ENCODE measurements at places on chromosomes 4 and X.
A peak's percentile ranks its signal among the peaks of the same experiment; 100 is the strongest.

- DNase-seq = peak; percentile 69
Observed at GRCh38 chr4:109041463-109042360, 260.7 kb downstream of the COL25A1 start.

- DNase-seq = peak; percentile 19
Observed at GRCh38 chr4:99945718-99946355, 581 bp downstream of the DNAJB14 start.

- no peak for DNase-seq
Observed at GRCh38 chr4:70932984-70933383, 30.8 kb downstream of the MOB1B start.

- peak; percentile 68 for DNase-seq
Observed at GRCh38 chr4:71184195-71184781, 154.5 kb upstream of the SLC4A4 start.

- DNase-seq = no peak
Observed at GRCh38 chr4:6334203-6334887, 64.7 kb downstream of the WFS1 start.

DNA sequence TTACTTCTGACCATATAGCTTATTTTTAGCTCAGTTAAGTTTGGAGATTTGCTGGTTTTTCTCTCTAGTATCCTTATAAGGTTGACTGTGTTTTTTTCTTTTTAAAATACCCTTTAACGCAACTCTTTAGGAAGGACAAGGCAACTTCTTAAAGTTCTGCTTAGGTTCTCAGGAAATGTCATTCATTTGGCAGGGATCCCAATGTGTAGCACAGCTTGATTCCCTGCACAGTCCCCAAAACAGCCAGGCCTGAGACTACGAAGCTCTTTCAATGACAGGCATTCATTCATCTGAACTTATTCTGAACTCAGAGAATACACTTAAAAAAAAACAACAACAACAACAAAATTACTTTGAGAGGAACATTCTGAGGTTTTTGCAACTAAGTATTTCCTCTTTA, 1765.8 kb downstream of the PCDH7 start:
- no peak for DNase-seq

DNA sequence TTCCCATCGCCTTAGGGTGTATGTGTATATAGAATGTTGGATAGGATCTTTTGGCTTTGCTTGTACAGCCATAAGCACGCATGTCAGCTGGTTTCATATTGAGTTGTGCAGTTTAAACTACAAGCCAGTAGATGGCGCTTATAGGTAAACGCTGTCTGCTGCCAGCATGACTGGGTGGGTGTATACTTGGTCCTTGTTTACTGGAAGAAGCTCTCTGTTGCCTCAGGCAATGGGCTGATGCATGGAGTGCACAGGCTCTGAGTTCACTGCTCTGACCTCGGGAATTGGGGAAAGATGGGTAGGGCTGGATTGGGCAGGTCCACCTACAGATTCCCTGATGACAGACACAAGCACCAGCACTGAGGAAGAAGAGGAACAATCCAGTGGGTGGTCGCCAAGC, 831.5 kb downstream of the STIM2 start:
- peak; percentile 53 for DNase-seq

GRCh38 chrX:26511589-26512363, 295.8 kb downstream of the MAGEB5 start:
- no peak for DNase-seq

GRCh38 chr4:16448241-16448840, 222.1 kb upstream of the TAPT1 start:
- DNase-seq = no peak

- no peak for DNase-seq
Observed at GRCh38 chrX:110321670-110322069, 3.8 kb upstream of the AMMECR1 start.

- no peak for DNase-seq
Observed at GRCh38 chrX:118355225-118355920, 9.5 kb downstream of the WDR44 start.

DNA sequence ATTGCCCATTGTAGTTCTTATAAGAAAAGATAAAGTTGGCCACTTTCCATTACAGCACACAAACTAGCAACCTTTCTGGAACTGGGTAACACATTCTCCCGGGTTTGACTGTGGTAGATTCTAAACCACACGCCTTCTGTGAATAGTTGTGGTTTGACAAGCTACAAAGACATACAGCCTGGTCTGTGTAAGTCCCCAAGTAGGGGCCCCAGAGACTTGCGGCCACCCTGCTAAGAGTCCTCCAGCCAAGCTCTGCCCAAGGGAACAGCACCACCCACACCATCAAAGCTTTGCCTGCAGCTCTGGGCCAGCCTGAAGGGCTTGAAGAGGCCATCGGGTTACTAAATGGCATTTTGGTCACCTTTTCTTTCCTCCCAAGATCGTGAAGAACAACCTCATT, 203.4 kb downstream of the MAML3 start:
- DNase-seq = peak; percentile 93

GRCh38 chrX:45745479-45745878, 544.8 kb upstream of the DIPK2B start:
- DNase-seq = peak; percentile 14

DNA sequence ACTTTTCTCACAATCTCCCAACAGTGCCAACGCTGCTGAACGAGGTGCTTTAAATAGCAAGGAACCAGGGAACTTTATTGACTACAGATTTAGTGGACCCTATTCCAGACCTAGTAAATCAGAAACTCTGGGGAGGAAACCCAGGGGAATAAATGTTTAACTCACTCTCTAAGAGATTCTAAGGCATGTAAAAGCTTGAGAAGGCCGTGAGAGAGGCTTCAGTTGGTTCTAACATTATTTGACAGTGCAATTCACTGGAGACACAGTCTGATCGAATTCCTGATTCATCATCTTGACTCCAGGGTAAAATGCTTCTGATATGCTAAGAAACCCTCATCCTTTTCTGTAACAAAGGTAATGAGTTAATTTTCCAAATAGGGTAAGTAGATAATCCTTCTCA, 494.4 kb downstream of the KCNIP4 start:
- no peak for DNase-seq

DNA sequence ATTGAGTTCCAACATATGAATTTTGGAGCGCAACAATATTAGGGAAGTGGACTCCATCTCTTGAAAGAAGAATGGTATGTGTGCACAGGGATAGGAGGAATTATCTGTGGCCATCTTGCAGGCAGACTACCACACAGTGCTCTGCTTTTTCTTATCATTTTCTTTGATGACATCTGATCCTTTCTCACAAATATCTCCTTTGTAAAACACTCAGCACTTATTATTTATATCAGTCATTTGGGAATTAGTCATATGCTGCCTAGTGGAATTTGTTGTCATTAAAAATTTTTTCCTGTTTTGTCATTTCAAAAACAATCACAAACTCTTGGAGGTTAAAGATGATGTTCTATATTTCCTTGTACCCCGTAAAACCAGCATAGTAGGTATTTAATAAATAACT, 444.3 kb upstream of the ATOH1 start:
- peak; percentile 61 for DNase-seq

DNA sequence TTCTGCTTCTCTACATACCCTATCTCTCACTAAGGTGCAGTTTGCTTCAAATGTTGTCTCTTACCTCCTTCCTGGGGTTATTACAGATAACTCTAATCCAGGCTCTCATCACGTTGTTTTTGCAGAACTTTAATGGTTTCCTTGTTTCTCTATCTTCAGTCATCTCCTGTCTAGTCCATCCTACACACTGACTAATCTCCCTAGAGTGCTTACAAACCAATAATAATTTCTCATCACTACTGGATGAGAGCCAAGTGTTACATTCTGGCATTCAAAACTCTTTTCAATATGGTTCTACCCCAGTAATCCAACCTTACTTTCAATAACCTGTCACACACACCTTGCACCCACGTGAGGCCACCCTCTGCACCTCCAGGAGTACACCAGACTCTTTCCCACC, 86.1 kb downstream of the SYNPO2 start:
- DNase-seq = peak; percentile 73

GRCh38 chr4:150234246-150234645, 156.0 kb downstream of the DCLK2 start:
- no peak for DNase-seq

- no peak for DNase-seq
Observed at GRCh38 chr4:116755051-116755450, 330.3 kb downstream of the TRAM1L1 start.

- peak; percentile 70 for DNase-seq
Observed at GRCh38 chr4:86918539-86919072, 16.2 kb upstream of the AFF1 start.

DNA sequence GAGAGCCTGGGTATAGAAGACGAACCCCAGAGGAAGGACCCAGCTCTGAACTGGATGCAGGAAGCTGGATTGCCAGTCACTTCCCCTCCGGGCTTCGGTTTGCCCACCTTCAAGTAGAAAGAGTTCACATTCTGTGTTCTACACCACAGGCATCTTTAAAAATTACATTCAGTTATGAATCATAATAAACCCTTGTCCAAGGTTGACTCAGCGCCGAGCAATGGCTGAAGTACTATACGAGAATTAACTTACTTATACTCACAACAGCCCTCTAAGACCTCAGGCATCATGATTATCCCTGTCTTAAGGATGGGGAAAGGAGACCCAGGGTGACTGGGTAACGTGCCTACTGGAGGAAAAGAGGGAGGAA, 72.5 kb downstream of the EVC2 start:
- DNase-seq = peak; percentile 76

DNA sequence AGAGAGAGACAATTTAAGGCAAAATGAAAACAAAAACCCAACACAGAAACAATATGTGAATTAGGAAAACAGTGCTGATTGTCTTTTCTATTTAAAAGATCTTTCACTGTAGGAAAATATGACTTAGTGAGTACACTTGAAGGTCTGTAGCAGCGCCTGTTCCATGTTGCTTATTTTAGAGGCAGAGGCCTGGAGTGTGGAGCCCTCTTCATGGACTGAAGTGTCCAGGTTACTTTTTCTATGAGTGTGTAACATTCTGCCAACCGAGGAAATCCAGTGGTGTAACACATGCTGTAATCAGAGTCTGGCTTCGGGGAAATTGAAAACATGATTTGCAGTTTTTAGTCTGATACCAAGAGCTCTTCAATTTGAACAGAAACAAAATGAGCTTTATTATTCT, 64.0 kb upstream of the GPRIN3 start:
- DNase-seq = no peak

DNA sequence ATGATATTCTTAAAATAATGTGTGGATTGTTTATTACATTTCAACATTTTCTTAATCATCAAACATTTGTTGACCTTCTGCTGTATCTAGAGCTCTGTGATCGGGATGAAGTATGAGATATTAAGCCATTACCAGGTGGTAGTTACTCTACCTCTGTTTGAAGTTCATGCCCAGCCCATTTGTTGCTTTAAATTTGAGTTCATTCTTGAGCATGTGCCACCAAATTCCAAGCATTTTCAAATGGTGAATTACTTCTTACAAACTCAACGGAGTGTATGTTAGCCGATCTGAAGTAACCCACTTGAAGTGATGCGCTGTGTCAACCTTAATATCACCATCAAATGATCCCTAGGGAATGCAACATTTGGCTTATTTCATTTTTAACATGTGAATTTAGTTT, 7.3 kb upstream of the DTHD1 start:
- no peak for DNase-seq

GRCh38 chr4:110245577-110245976, 47.2 kb upstream of the ELOVL6 start:
- peak; percentile 46 for DNase-seq

DNA sequence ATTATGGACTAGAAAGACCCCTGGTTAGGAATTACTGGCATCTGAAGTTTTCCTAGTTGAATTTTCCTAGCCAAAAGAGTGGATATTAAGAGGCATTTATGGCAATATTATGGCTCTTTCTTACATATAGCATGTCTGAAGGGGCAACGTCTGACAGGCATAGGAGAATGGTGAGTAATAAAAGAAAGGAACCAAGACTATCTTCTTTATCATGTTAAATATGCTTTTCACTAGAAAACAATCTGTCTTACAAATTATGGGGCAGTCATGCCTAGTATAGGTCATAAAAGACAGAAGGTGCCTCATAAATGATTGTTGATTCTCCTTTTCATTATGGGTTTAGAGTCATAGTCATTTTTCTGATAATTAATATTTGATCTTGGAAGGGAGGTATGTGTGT, 431.1 kb upstream of the HTR2C start:
- no peak for DNase-seq

DNA sequence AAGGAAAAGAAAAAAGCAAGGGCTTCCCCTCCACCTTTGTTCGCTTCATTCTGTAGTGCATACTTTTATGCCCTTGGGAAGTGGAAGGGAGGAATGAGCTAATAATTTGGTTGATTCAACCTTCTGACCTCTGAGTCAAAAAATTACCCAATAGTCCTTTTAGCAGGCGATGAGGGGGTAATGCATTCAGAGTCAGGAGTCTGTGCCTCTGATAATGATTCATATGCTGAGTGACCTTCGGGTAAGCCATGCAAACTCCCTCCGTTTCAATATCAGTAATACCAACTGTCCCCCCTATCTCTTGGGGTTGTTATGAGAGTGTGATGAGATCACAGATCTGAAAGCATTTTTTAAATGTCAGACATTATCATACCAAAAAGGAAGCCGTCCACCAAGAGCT, 41.6 kb upstream of the ACSL4 start:
- peak; percentile 74 for DNase-seq

GRCh38 chr4:40552536-40552935, 77.1 kb downstream of the RBM47 start:
- DNase-seq = no peak

GRCh38 chr4:94469221-94469784, 17.6 kb downstream of the PDLIM5 start:
- no peak for DNase-seq

GRCh38 chr4:87505862-87506261, 23.3 kb downstream of the SPARCL1 start:
- DNase-seq = no peak

DNA sequence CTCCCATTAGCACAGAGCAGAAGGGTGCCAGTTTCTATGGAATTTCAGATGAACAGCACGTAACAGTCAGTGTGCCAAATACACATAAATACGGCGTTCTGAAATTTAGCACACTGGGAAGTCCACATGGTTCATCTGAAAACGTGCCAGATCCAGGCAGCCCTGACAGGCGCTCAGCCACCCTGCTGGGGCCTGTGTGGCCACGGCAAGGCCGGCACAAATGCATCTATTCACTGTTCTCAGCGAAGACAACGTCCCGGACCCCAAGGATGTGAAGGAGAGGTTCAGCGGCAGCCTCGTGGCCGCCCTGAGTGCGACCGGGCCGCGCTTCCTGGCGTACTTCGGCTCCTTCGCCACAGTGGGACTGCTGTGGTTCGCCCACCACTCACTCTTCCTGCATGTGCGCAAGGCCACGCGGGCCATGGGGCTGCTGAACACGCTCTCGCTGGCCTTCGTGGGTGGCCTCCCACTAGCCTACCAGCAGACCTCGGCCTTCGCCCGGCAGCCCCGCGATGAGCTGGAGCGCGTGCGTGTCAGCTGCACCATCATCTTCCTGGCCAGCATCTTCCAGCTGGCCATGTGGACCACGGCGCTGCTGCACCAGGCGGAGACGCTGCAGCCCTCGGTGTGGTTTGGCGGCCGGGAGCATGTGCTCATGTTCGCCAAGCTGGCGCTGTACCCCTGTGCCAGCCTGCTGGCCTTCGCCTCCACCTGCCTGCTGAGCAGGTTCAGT, 15.6 kb downstream of the DGKQ start:
- no peak for DNase-seq

GRCh38 chr4:165475706-165476070, 96.9 kb downstream of the CPE start:
- DNase-seq = no peak

GRCh38 chr4:78567500-78568060, 16.0 kb downstream of the ANXA3 start:
- no peak for DNase-seq

GRCh38 chr4:86895692-86896488, 3.7 kb upstream of the C4orf36 start:
- peak; percentile 78 for DNase-seq

GRCh38 chr4:128378668-128379067, 91.1 kb upstream of the PGRMC2 start:
- no peak for DNase-seq

- DNase-seq = peak; percentile 86
Observed at GRCh38 chr4:40840985-40841571, 91.3 kb downstream of the NSUN7 start.
